ENCODE measurements at places on chromosomes 4 and X. TPM values are rescaled to one million over a fixed set of nuclear protein-coding genes. Genes with fewer than 3 reads are reported as not detected.

DNA sequence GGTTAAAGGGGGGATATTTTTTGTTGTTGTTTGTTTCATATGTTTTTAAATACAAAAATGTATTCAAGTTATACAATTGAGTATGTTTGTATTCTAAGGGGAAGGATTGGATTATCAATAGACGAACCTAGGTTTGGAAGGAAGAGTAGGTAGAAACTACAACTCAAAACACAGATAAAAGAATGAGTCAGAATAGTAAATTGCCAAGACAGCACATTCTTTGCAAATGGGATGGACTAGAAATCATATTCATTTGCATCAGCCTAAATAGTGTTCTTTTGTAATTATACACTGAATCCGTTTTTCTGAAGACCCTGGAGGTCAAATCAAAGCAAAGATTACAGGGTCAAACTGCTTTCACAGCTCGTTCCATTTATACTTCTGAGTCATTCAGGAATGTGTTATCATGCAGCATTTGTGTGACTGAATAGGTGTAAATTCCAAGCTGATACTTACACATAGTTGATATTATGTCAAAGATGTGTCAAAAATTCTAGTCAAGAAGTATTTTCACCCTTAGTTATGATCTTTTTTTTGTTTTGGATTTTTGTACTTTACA lies 273.3 kb upstream of the FAT4 start:
- DNase-seq: no peak

Gene PRRG3
- 2.9 TPM for total RNA-seq

DNA sequence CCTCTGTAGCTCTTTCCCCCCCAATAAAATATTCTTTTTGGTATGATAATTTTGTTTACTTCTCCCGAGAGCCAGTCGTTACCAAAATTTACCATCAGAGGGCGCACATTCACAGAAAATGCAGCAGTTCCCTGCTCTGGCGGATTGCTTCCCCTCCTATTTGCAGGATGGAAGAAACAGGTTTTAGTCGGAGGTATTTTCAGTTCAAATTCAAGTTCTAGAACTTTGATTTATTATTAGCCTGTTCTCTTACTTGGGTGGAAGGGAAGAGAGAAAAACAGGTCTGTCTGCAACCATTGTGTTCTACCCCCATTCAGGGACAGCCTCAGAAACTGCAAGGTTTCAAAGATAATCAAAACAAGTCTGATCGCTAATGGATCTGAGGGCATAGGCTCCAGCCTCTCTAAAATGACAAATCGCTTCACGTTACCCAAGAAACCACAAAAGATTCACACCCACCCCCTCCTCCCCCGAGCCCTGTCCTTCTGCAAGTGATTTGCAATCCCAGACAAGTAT lies 263.8 kb upstream of the RPS6KA3 start:
- peak; percentile 79 for DNase-seq

Gene POF1B
- not detected for total RNA-seq

- no peak for DNase-seq
These were observed 46.6 kb upstream of the NWD2 start for GRCh38 chr4:37197899-37198298.

DNA sequence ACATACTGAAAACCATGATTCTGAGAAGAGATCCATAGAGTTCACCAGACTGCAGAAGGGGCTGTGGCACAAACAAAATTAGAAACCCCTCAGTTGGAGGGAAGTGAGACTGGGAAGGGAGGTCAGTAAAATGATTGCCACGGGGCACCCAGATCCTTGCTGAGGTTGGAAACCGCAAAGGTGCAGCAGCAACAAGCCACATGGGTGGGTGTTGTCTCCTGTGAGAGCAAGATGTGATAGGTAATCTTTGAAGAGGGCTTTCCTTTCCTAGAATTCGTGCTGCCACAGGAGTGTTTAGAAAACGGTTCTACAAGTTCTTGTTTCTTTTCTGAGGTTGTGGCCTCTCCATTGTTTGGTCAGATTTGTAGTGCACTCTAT lies 85.5 kb downstream of the NFKB1 start:
- DNase-seq: no peak

- no peak for DNase-seq
These were observed 171.2 kb downstream of the TMA16 start for GRCh38 chr4:163665521-163666331.

GRCh38 chr4:78370631-78371372 lies 180.8 kb upstream of the ANXA3 start:
- no peak for DNase-seq

GRCh38 chr4:136935305-136935704 lies 597.0 kb downstream of the PCDH18 start:
- no peak for DNase-seq

DNA sequence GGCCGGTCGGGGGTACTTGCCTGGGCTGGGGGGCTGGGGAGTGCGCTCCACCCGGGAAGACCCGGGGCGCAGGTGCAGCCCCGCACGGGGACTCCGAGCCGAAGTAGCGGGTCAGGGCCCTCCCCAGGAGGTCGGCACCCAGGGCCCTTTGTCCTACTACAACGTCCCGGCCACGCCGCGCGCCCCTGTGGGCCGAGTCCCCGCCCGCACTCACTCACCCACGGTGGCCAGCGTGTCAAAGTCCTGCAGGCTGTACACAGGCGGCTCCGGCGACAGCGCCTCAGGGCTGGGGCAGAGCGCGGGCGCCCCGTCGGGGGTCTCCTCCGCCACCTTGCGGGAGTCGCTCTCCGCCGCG lies 602 bp downstream of the PRKX start:
- no peak for DNase-seq

GRCh38 chrX:45524805-45525204 lies 324.1 kb upstream of the DIPK2B start:
- no peak for DNase-seq

Measured in neural crest cell (in vitro differentiated cells).